ENCODE measurements at places on chromosomes 13 and 19.
A peak's percentile ranks its signal among the peaks of the same experiment; 100 is the strongest.

GRCh38 chr19:43555185-43555770, 20.0 kb downstream of the XRCC1 start:
- DNase-seq, result peak; percentile 83

- DNase-seq, result no peak
These were observed 41.7 kb downstream of the ZNF85 start for GRCh38 chr19:20964798-20965197.

DNA sequence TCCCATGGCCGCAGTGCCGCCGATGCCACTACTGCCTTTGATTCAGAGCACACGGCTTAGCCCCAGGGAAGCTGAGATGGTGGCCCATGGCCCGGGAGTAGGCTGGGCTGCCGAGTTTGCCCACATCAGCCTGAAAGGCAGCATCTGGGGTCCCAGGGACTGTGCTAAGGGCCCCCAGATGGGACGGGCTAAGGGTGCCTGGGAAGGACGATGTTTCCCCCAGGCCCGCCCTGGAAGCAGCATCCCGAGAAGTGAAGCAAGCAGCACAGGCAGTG, 22.5 kb downstream of the MAP2K2 start:
- DNase-seq, result no peak

DNA sequence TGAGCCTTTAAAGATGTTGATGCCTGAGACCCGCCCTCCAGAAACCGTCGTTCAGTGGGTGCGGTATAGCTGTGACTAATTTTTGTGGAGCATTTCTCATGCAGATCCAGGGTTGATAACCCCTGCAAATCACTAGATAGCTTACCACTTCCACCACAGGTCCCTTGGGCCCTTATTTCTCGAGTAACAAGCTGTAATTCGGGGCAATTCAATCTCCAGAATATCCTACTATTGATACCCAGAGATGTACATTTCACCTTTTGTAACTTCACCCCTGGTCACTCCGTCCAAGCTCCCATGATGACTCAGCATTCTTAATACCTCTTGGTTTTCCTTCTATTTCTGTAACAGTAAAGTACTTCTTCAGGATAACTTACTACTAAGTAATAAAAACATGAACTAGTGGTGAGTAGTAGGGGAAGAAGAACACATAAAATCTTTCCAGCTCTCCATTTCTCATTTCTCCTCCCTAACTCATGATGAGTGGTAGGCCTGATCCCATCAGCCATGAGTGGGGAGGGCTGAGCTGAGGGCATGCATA, 71.9 kb upstream of the UBL3 start:
- peak; percentile 11 for DNase-seq

DNA sequence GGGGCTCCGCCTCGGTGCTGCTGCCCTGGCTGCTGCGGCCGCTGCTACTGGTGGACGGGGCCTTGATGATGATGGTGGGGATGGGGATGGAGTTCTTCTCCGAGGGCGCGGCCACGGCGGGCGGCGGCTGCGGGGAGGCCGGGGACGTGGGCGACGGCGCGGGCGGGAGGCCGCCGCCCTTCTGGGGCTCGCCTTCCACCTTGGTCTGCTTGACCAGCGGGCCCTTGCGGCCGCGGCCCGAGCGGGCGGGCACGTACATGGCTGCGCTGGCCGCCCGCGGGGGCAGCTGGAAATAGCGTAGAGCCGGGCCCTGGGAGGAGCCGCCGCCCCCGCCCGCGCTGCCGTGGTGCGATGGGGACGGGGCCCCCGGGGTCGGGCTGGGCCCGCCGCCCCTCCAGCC, 19.2 kb downstream of the C19orf81 start:
- DNase-seq, result no peak

DNA sequence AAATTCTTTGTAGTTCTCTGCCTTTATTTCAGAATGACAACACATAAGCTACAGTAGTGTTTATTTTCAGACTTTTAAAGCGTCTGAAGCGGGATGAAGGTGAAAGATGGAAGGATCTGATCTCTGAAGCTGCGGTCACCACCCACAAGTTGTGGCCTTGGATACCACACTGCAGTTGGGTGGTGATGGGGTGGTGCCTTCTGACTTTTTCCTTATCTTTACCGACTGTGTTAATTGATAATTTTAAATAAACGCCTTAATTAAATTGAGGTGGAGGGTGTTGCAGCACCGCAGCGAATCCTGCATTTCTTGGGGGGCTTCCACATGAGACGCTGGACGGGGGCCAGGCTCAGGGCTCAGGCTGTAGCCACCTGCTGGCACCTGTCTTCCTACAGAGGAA, 1.3 kb downstream of the TFDP1 start:
- peak; percentile 87 for DNase-seq

DNA sequence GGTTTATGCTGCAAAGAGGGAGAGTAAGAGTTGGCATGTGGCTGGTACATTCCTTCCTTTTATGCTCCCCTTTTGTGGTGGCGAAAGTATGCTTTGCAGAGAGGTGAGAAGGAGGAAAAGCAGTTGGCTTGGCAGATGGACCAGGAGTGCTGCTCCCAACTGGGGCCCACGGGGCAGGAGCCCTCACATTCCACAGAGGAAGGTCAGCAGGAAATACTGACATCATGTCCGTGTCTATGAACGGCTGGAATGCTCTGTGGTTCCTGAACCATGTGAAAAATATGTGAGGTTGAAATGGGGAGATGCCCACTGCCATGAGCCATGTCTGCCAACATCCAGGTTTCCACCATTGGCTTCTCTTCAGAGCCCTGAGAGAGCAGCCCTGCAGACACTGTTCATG, 33.3 kb upstream of the GAS6 start:
- no peak for DNase-seq

GRCh38 chr19:16325161-16325527, 518 bp downstream of the KLF2 start:
- peak; percentile 36 for DNase-seq

GRCh38 chr13:39353988-39354387, 249.0 kb downstream of the LHFPL6 start:
- DNase-seq, result no peak

GRCh38 chr19:55365964-55366363, 2.9 kb upstream of the GARIN5B start:
- no peak for DNase-seq

DNA sequence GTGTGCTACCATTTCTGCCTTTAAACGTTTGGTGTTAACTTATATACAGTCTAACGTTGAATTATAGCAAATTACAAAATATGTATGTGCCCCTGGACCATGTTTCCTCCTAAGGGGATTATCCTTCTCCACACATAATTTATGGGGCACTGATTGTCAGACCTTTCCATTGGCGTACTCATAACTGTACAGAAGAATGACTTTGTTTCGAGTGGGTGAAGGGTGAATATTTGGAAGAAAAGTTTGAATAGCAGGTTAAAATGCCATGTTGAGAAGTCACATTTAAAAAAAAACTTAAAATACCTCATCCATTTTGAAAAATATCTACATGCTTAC, 58.8 kb downstream of the SLC10A2 start:
- no peak for DNase-seq

DNA sequence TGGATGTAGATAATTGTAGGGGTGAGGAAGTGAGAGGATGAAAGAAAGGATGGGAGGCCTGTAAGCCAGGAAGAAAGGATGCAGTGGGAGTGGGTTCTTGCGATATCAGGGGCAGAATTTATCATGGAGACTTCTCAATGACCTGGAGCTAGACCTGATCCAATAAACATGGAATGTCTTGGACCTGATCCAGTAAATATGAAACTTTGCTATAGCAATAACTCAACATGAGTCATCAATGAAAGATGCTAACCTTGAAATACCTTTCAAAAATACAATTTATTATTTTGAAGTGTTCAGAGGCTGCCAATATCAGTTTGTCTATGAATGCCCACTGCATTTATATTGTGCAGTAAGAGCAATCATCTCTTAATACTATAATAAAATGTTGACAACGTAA, 279.5 kb downstream of the POU4F1 start:
- DNase-seq, result no peak

DNA sequence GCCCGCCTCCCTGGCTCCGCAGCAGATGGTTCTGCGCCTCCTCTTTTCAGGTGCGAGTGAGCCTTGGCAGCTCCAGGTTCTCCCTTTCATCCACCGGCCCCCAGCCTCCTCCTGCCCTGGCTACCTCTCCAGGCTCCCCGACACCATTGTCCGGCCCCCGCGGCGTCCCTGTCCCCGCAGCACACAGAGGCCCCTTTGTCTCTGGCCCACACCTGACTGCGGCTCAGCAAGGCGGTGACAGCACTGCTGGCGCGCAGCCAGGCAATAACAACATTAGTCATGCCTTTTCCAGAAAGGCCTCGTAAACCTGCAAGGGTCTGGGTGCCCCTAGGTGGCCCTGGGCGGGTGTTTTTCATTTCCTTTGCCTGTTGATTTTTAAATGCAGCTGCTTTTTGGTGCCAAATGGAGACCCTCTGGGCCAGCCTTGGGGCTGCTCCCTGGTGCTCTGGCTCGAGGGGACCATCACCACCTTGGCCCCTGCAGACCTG, 73.2 kb upstream of the MEDAG start:
- DNase-seq, result peak; percentile 61

- DNase-seq, result no peak
These were observed 213.1 kb downstream of the DCLK1 start for GRCh38 chr13:35917942-35918645.

GRCh38 chr13:73058432-73058735, 421 bp upstream of the KLF5 start:
- DNase-seq, result no peak

DNA sequence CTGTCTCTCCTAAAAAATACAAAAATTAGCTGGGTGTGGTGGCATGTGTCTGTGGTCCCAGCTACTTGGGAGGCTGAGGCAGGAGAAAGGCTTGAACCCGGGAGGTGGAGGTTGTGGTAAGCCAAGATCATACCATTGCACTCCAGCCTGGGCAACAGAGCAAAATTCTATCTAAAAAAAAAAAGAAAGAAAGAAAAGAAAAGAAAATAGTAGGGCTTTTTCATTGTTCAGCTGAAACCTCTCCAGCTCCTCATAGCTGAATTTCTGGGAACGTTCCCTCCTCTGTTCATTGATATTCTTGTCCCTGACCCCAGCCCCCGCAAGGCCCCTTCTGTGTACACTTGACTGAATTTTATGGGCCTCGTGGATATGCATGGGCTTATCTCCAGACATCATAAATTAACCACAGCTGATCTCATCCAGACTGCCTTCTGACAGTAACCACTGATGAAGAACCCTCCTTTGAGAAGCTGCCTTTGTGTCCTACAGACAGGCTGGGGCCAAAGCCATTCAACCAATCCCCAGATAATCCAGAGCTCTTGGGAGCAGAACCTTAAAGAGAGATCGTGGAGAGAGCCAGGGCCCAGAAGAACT, at the start of gene ELSPBP1:
Gene ELSPBP1, plus strand, starts transcription at position 424 of the 594 bp plus-strand sequence. CDS start 14,036 bp downstream, outside the sequence.
- DNase-seq, result no peak

- DNase-seq, result peak; percentile 4
These were observed 1.7 kb downstream of the SLAIN1 start for GRCh38 chr13:77699059-77699680.

- DNase-seq, result no peak
These were observed 267.6 kb downstream of the PCDH17 start for GRCh38 chr13:57899096-57899495.

- DNase-seq, result no peak
These were observed 15.5 kb upstream of the RASA3 start for GRCh38 chr13:114147803-114148520.

All from erythroblast (primary cell).